GM06990 (cell line): ENCODE measurements at places on chromosomes 11 and 22.

DNA sequence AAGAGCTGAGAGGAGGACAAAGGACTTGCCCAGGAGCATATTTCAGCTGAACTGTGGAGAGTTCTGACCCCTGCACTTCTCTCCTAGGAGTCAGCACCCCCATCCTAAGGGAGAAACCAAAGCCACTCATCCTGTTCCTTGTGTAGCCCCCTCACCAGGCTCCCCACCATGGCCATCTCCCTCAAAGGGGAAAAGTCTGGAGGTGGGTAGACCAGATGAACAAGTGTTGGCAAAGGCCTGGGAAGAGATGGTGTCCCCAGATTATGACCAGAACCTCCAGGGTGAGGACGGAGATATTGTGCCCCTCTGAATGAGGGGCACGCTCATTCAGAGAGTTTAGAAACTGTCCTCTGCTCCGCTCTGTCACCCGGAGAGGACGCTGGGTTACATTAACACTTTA is 880.0 kb downstream of the BRD1 start:
- DNase-seq, result no peak

DNA sequence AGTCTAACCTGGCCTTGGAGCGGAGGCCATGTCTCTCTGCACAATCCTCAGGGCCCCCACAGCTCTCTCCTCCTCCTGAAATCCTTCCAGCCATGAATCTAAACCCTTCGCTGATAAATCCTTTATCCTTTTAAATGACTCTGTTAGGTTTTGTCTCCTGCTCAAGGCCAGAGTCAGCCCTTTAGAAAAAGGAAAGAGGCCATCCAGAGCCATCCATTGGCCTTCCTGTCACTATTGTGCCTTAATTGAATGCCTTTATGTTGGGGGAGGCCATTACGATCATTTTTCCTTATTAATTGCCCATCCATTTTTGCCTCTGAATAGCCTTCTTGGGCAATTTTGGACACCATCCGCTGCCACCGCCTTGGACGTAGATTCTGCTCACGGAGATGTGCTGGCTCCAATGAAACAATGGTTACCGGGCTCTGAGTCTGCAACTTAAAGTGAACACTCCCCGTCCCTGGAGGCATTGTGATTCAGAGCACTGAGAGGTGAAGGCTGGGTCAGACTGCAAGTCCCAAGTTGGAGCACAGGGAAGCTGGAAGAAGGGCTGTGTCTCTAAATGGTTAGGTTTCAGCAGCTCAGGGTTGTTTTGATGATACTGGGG is 213.0 kb upstream of the E2F8 start:
- DNase-seq, result no peak

GRCh38 chr11:6652182-6652581 is 3.4 kb downstream of the DCHS1 start:
- DNase-seq, result no peak

DNA sequence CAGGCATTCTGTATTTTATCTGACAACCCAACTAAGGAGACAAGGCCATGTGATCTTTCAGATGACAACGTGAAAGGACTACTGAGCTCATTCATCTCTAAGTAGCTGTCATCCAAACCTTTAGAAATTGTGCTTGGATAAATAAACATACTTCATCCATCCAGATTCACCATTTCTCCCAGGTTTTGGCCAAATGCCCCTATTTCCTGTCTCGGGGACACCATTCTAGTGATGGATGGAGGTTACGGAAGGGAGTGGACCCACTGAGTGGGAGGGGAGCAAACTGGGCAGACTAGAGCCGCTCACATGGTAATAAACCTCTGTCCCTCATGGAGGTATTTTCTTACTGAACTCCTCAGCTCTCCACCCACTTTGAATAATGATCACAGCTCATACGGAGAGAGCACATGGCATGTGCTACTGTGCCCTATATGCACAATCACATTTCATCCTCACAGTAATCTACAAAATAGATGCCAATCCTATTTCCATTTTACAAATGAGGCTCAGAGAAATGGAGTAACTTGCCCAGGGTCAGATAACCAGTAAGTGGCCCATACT is 114.4 kb downstream of the SLC1A2 start:
- DNase-seq, result no peak

DNA sequence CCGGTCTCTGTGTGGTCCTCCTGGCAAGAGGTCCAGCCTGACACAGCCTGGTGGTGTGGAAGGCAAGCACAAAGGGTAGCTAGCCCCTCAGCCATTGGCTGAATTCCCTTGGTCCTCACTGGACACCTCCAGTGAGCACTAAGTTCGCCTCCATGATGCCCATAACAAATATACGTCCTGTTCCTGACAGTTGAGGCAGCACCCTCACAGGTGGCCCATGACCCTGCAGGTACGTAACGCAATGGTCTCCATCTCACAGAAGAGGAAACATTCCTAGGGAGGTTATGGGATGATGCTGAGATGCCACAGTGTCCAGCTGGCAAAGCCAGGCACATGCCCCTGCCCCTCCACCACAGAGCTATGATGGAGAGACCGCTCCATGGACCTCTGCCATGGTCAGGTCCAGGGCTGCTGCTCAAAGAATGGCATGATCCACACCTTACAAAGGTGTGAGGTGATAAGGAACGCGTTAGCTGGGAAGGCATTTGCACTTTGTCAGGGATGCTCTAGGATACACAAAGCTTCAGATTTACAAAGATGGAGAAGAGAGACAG is 1.4 kb upstream of the GNAZ start:
- DNase-seq, result no peak

- peak; percentile 9 for DNase-seq
Observed at GRCh38 chr11:18115360-18116127, 9.7 kb upstream of the SAAL1 start.

DNA sequence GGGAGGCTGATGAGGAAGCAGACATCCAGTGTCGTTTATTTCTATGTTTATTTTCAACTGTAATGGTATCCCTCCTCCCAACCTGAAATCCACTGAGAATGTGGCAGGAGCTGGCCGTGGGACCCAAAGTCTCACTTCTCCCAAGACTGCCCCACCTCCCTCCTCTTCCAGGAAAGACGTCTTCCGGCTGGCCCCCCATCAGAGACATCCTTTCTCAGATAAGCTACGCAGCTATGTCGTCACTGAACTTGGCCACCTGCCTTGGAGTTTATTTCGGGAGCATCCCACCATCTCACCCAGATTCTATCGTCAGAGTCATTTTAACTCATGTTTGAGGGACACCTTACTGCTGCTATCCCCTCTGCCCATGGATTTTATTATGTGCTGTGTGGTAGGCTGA is 13.9 kb downstream of the TMEM184B start:
- no peak for DNase-seq

GRCh38 chr11:2724104-2724503 is 24.3 kb upstream of the KCNQ1OT1 start:
- DNase-seq, result no peak

GRCh38 chr11:112255067-112255720 is 5.5 kb downstream of the PLET1 start:
- no peak for DNase-seq

GRCh38 chr11:77449060-77449521 is 24.8 kb downstream of the PAK1 start:
- DNase-seq, result peak; percentile 51

DNA sequence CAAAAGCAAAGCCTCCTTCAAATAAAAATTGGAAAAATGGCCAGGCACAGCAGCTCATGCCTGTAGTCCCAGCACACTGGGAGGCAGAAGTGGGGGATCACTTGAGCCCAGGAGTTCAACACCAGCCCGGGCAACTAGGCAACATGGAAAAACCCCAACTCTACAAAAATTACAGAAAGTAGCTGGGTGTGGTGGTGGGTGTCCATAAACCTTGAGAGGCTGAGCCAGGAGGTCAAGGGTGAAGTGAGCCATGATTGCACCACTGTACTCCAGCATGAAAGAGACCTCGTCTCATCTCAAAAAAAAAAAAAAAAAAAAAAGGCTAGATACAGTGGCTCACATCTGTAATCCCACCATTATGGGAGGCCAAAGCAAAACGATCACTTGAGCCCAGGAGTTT is 22.3 kb downstream of the DDX6 start:
- no peak for DNase-seq

GRCh38 chr11:50037251-50037650 is 4.6 kb downstream of the OR4C45 start:
- DNase-seq, result no peak

DNA sequence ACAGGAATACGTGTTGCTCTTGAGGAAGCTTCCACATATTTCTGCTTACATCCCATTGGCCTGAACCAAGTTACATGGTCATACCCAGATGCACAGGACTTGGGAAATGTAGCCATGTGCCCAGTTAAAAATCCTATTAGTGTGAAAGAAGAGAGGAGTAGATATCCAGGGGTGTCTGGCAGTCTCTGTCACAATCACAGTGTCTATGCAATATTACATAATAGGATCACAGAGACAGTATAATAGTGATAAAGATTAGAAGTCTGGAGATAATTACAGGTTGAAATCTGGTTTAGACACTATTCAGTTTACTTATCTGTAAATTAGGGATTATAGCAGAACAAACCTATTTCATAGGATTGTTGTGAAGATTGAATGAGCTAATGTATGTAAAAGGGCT is 62.6 kb upstream of the SLC6A5 start:
- DNase-seq, result no peak

DNA sequence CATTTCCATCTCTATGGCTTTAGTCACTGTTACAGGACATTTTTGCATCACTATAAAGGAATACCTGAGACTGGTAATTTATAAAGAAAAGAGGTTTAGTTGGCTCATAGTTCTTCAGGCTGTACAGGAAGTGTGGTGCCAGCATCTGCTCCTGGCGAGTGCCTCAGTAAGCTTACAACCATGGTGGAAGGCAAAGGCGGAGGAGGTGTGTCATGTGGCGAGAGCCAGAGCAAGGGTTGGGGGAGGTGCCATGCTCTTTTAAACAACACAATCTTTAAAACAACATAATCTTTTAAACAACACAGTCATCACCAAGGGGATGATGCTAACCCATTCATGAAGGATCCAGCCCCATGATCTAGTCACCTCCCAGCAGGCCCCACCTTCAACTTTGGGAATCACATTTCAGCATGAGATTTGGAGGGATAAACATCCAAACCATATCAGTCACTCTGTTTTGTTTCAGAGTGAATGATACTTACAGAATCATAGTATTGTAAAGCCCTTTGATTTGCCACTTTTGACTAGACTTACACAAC is 103.3 kb downstream of the PDE3B start:
- no peak for DNase-seq

DNA sequence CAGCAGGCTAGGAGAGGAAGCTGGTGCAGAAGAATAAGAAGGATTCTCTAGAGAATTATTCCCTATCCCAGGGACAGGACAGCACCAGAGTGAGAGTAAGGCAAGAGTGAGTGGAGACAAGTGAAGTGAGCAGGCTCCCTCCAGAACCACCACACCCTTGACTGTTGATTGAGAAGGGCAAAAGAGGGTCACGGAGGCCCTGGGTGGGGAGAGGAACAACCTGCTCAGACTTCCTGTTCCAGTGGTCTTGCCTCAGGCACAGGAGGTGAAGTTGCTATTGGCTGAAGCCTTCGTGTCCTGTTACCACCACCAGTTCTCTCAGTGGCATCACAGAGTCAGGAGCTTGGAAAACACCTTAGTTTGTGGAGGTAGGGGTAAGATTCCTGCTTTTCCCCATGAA is 51.7 kb upstream of the CCDC89 start:
- DNase-seq, result no peak

DNA sequence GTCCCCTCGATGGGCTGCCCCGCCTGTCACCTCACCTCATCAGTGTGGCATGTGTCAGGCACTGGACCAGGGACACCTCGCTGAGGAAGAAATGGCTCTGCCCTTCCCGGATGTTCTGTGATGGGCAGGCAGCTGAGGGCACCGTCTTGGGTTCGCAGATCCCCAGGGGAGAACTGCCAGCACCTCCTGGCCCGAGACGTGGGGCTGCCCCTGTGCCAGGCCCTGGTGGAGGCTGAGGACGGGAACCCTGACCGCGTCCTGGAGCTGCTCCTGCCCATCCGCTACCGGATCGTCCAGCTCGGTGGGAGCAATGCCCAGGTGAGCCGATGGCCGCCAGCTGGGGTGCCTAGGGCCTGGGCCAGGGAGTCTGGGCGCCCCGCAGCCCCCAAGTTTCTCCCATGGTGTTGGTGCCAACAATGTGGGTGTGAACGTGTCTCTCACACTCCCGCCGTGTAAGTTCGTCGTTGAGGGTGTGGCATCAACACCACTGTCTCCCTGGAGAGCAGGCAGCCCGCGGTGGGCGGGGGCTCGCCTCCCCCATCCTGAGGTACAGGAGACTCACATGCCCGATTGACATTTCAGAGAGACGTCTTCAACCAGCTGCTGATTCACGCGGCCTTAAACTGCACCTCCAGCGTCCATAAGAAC is 7.3 kb upstream of the GTSE1 start:
- DNase-seq, result no peak

DNA sequence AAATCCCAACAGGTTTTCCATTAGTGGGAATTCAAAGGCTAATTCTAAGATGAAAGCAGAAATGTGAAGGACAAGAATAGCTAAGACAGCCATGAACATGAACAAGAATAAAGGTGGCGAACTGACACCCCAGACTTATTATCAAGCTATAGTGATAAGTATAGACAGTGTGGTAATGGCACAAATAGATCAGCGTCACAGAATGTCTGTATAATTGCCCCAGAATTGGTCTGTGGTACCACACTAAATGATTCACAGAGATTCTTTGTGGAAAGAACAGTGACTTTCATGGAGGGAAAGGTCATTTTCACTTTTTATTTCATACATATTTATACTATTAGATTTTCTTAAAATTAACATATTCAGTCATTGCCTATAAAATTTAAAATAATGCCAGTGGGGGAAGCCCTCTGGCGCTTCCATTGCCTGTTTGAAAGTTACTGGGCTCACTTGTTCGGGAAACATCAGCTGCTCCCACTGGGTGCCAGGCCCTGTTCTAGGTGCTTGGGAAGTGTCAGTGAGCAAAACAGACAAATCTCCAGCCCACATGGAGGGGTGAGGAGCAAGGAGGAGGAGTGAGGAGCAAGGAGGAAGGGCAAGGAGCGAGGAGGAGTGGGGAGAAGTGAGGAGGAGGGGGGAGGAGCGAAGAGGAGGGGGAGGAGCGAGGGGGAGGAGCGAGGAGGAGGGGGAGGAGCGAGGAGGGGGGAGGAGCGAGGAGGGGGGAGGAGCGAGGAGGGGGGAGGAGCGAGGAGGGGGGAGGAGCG is 11.3 kb upstream of the NLRP6 start:
- no peak for DNase-seq

DNA sequence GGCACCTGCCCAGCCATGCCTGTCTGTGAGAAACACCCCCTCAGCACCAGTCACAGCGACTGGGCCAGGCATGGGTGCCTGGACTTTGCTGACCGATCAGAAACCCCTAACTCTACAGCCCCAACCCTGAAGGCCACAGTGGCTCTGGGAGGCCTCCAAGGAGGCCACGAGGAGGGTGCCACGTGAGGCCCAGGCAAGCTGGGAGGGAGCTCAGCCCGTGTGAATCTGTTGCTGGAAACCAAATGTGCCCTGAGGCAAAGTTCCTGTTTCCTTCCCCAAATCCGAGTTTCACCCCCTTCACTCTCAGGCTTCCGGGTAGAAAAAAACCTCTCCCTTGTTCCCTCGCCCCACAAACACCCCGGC is 1.3 kb downstream of the UNC93B1 start:
- peak; percentile 70 for DNase-seq

GRCh38 chr11:91158891-91159537 is 936.2 kb upstream of the CHORDC1 start:
- DNase-seq, result no peak
